HFFc6 (cell line): ENCODE measurements at places on chromosomes 2 and 18. TPM values are rescaled to one million over a fixed set of nuclear protein-coding genes. Genes with fewer than 3 reads are reported as not detected.

- DNase-seq = peak; percentile 45
Measured at GRCh38 chr2:66565291-66565690, 130.4 kb downstream of the MEIS1 start.

DNA sequence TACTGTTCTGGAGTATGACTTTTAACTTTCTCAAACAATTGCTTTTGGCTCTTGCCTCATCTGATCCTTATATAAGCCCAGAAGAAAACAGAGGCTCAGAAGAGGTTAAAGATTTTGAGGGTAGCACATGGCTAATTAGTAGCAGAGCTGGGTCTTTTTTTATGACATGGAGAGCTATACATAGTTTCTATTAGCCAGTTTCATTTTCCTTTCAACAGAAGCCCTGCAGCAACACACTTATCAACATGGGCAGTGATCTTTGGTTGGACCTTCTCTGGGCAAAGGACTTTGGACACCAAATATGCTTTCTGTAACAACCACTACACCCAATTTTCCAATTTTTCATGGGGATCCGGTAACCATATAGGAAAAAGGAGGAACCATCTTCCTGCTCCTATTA lies 64.9 kb downstream of the NCKAP5 start:
- no peak for DNase-seq

DNA sequence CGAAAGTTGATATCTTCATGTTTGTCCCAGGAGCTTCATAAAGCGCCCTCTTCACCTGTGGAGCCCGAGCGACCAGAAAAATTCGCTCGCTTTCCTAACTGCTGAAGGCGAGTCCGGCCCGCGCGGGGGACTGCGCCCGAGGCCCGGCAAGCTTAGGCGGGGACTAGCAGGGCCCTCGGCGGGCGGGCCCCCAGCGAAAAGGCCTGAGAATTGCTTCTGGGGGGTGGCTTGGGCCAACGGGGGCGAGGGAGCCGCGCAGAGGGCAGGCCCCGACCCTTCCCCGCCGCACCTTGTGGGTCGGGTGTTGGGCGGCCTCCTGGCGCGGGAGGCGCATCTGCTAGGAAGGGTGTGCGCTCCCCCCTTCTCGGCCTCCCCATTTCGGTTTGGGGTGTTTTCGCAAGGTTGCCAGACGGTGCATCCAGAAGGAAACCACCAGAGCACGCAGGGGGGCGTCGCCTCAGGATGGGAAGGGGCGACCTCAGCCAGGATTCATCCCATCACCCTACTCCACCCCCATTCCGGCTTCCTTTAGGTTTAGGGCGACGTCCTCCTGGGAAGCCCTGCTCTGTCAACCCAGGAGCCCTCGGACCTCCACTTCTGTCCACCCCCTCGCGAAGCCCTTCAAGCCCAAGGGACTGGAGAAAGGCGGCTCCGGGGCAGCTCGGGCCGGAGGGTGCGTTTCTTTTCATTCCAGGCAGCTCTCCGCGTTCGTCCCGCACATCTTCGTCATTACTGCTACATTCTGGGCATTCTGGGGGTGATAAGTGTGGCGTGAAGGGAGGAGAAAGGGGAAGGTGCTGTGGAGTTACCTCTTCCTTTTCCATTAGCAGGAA lies 9.1 kb downstream of the SP9 start:
- DNase-seq = no peak

GRCh38 chr2:118584062-118584749 lies 263.2 kb downstream of the EN1 start:
- no peak for DNase-seq

GRCh38 chr2:117126656-117127055 lies 687.8 kb upstream of the DDX18 start:
- no peak for DNase-seq

- DNase-seq = no peak
Measured at GRCh38 chr2:148922776-148923475, 47.9 kb downstream of the KIF5C start.

- DNase-seq = no peak
Measured at GRCh38 chr18:9810299-9810698, 75.5 kb upstream of the TXNDC2 start.

- DNase-seq = no peak
Measured at GRCh38 chr2:62410015-62410453, 96.0 kb downstream of the TMEM17 start.

DNA sequence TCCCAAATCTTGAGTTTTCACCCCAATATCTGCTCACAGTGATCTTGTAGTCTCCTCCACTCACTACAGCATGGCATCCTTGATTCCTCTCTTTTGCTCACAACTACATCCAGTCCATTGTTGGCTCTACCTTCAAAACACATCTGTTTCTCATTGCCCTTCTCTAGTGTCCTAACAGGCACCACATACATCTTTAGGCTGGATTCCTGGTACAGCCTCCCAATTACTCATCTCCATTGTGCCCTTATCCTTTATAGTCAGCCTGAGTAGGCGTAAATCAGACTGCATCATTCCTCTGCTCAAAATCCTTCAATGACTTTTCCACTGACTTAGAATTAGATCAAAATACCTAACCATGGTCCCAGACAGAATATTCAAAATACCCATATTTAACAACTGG lies 10.7 kb upstream of the TAF1B start:
- DNase-seq = peak; percentile 64

DNA sequence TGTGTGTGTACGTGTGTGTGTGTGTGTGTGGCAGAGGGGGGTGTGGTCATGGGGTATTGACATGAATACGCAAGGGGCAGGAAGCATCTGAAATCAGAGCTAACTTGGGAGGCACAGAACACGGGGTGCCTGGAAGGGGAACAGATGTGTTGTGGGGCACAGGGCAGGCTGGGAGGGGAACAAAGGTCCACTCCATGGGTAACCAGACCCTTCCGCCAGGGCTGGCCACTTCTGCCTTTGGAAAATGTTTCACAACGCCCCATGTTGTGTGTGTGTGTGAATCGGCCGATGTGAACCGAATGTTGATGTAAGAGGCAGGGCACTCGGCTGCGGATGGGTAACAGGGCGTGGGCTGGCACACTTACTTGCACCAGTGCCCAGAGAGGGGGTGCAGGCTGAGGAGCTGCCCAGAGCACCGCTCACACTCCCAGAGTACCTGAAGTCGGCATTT lies at the start of gene SLC11A1:
SLC11A1 (plus strand) TSS at position 358 of the 451 bp plus-strand sequence. CDS start 96 bp downstream, outside the sequence.
- no peak for DNase-seq

DNA sequence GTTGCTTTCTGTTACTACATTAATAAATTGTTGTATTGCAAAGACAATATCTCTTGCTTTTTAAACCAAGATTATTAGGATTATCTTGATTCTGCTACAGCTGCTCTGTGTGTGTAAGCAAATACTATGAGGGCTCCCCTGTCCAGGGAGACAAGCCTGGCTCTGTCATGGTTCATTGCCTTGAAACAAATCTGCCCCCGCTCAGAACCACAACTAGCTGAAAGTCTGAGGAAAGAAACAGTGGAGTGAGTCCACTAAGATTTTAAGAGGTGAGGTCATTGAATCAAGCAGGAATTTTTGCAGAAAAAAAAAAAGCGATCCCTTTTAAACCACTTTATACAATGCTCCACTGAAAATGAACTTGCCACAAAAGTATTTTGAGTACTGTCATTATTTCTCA lies 30.8 kb upstream of the LRRTM4 start:
- DNase-seq = no peak

- DNase-seq = peak; percentile 21
Measured at GRCh38 chr2:195343942-195344530, 313.0 kb upstream of the SLC39A10 start.

- DNase-seq = no peak
Measured at GRCh38 chr2:80459028-80459427, 154.5 kb upstream of the LRRTM1 start.

DNA sequence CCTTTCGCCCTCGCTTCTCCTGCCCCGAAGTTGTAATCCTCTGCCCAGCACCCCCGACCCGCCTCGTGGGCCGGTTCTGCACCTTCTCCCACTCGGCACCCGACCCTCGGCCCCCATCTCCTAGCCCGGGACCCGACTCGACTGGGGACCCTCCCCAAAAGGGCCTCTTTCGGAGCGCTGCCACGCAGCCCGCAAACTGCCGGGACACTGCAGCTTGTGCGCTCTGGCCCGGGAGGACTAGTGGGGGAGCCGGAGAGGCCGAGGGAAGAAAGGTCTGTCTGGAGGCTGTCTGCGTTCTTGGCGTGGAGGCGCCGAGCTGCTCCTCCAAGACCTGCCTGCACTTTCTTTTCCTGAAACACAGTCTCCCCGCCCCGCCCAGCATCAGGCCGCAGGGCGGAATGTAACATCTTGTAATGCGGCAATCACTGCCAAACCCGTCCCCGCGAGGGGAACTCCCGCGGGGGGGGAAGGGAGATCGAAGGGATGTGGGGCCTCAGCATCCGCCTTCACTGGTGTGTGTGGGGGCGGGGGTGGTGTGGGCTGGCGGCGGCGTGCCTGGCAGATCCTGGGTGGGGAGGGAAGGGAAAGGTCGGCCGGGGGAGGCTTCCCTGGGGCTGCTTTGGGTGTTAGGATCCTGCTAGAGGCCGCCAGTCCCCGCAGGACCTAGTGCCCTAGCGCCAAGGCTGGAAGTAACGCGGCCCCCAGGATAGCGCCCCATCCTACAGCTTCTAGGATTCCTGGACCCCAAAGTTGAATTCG lies 7.4 kb downstream of the DLX2 start:
- peak; percentile 89 for DNase-seq

The TEX44 gene
- total RNA-seq = not detected in 3 replicates

The FSIP2 gene
- total RNA-seq = not detected in 3 replicates

The RFX8 gene
- total RNA-seq = 1.4 and 5.9 TPM in 2 replicates

The ITM2C gene
- total RNA-seq = 28.3 to 61.0 TPM (median 54.9 TPM) in 3 replicates

The PCARE gene
- total RNA-seq = not detected in 3 replicates

The PSMG2 gene
- total RNA-seq = 70.4 to 78.3 TPM (median 76.3 TPM) in 3 replicates

The ZNF396 gene
- 0.15 to 0.60 TPM (median 0.26 TPM) in 3 replicates for total RNA-seq

The DSG4 gene
- not detected in 3 replicates for total RNA-seq

The ANKRD30BL gene
- not detected in 3 replicates for total RNA-seq

The CFC1 gene
- total RNA-seq = not detected in 3 replicates

The PAX8 gene
- total RNA-seq = 0.85 to 6.7 TPM (median 1.7 TPM) in 3 replicates

The NT5DC4 gene
- not detected in 3 replicates for total RNA-seq
